Cardiac septum (tissue), 1 donor: ENCODE measurements at places on chromosomes 5 and 9. TPM values are rescaled to one million over a fixed set of nuclear protein-coding genes. Genes with fewer than 3 reads are reported as not detected.

The CSF1R gene
- total RNA-seq = 11.9 TPM

- no peak for DNase-seq
Measured at GRCh38 chr5:56954262-56954661, 2.3 kb upstream of the MIER3 start.

The IL5 gene
- not detected for total RNA-seq

The ALDOB gene
- 0.13 TPM for total RNA-seq

DNA sequence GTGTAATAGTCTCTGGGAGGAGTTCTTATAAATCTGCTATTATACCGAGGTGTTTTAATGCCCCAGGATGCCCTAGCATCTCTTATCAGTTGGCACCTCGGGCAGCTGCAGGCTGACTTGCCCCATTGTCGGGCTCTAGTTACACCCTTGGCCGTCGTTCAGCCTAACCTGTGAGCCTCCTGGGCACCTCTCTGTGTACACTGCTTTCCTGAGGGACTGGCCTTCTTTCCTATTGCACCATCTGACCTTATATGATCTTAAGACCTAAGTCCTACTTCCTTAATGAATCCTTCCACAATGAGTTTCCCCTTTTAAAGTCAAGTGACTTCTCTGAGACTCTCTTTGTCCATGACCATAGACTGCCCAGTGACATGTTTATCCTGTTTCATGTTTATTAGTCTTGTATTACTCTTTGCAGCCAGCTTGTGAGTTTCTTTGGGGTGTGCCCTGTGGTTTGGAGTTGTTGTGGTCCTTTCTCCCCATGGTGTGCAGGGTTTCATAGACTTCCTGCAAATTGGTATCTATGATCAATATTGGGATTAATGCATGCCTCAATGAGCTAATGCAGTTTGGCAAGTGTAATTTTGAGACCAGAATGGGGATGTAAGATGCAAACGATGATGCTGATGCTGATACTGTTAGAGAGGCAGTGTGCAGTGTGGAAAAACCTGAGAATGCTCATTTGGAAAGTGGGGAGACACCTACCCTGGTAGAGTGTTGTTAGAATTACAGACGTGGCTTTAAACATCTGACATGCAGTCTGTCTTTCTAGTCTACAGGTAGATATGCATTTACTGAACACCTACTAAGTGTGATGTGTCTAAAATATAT is 4.9 kb downstream of the DAPK1 start:
- DNase-seq = no peak

- no peak for DNase-seq
Measured at GRCh38 chr5:109553846-109554245, 135.9 kb upstream of the MAN2A1 start.

GRCh38 chr9:130107955-130108354 is 54.2 kb downstream of the GPR107 start:
- no peak for DNase-seq

The SPINK13 gene
- not detected for total RNA-seq

The BAAT gene
- total RNA-seq = 0.22 TPM

The PHYHD1 gene
- total RNA-seq = 21.9 TPM

GRCh38 chr9:88378317-88378716 is 9.9 kb upstream of the SPIN1 start:
- DNase-seq = no peak

GRCh38 chr5:141882594-141883183 is 4.5 kb upstream of the PCDH1 start:
- DNase-seq = no peak

The DROSHA gene
- total RNA-seq = 34.1 TPM
